Daoy (cell line): ENCODE measurements at places on chromosomes 2 and 18. TPM values are rescaled to one million over a fixed set of nuclear protein-coding genes. Genes with fewer than 3 reads are reported as not detected.

PFN4 gene
- total RNA-seq = 0.74 and 4.7 TPM in 2 replicates

DNA sequence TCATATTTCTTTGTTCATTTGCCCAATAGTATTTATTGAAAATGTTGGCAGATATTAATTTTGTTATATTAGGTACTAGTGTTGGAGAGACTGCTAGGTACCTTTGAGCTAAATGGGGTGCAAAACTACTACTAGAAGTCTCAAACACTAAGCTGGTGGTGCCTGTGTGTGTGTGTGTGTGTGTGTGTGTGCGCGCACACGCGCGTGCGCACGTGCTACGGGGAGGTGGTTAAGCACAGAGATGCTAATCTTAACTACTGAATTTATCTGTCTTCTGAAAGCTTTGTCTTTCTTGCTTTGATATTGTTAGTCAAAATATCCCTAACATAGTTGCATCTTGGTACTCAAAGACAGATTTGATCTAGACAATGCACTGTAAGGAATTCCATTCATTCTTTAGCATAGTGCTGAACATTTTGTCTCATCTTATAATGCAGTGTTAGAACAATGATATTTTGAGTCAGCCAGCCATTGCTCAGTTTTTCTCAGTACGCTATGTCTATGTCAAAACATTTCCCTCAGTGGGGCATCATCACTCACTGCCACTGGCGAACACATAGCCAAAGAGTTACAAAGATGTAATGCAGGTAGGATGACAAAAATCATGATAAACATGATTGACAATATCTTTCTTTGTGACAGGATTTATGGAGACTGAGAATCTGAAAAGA, 396.0 kb upstream of the RGPD4 start:
- no peak for DNase-seq

- DNase-seq = no peak
Observed at GRCh38 chr2:209719034-209719433, 52.6 kb upstream of the UNC80 start.

DNA sequence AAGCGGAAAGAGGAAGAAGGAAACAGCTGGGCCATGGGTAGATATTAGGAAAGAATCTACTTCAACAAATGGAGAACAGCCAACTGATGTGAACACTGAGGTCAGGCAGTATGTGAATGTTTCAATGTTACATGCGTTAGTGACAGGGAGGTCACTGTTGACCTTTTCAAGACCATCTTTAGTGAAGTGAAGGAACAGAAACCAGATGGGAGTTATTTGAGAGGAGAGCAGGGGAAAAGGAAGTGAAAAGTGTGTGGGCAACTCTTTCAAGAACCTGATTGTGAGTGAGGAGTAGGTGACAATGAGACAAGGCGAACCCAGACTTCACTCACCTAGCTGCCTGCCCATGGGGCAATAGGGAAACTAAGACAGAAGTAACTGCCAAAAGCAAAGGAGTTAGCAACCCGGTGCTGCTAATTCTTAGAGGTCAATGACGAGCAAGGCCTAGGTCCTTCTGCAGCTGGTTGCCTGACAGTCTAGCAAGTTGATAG, 67.0 kb downstream of the SP3 start:
- no peak for DNase-seq

CCDC68 gene
- total RNA-seq = 0.18 and 3.5 TPM in 2 replicates

STON1 gene
- 1.7 and 3.3 TPM in 2 replicates for total RNA-seq

SEPTIN10 gene
- 42.9 and 56.0 TPM in 2 replicates for total RNA-seq

DNA sequence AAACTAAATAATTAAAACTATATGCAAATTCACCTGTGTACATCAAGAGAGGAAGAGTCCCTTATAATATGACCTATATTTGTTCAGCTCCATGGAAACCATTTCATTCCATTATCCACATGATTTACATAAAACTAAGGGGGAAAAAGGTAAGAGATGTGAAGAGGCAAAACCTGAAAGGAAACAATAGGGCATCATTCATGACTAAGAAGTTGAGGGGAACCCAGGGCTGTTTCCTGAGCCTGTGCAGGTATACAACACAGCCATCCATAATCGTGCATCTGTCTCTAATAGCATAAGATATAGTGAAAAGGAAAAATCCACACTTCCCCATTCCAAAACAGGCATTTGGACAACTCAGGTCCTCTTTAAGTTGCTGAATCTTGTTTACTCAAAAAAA, 151.3 kb downstream of the NR4A2 start:
- DNase-seq = no peak

EIF4E2 gene
- total RNA-seq = 80.5 and 109 TPM in 2 replicates

LYG2 gene
- total RNA-seq = not detected in 2 replicates
